ENCODE measurements at places on chromosomes 2 and 18.
A peak's percentile ranks its signal among the peaks of the same experiment; 100 is the strongest.

- DNase-seq = no peak
Observed at GRCh38 chr2:184517402-184517801, 80.9 kb upstream of the ZNF804A start.

GRCh38 chr2:236161531-236161930 lies 6.7 kb downstream of the GBX2 start:
- DNase-seq = no peak

GRCh38 chr2:127143841-127144782 lies 37.2 kb upstream of the BIN1 start:
- no peak for DNase-seq

- no peak for DNase-seq
Observed at GRCh38 chr2:113012436-113013335, 7.4 kb downstream of the IL36A start.

- DNase-seq = no peak
Observed at GRCh38 chr2:23803965-23804542, 122.9 kb downstream of the ATAD2B start.

DNA sequence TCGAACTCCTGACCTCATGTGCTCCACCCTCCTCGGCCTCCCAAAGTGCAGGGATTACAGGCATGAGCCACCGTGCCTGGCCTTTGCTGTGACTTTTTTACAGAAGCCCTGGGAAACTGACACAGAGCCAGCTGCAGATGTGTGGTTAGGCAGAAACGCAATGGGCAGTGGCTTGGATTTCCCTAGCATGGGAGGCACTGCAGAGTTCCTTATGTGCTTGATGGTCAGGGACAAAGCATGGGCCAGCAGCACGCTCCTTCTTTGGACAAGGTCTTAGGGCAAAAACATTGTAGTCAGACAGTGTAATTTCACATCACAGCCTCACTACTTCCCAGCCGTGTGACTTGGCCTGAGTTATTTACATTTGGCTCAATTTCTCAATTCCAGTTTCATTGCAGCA lies 153.9 kb downstream of the RNF144A start:
- DNase-seq = no peak

- DNase-seq = no peak
Observed at GRCh38 chr2:171966235-171966634, 33.5 kb upstream of the METAP1D start.

DNA sequence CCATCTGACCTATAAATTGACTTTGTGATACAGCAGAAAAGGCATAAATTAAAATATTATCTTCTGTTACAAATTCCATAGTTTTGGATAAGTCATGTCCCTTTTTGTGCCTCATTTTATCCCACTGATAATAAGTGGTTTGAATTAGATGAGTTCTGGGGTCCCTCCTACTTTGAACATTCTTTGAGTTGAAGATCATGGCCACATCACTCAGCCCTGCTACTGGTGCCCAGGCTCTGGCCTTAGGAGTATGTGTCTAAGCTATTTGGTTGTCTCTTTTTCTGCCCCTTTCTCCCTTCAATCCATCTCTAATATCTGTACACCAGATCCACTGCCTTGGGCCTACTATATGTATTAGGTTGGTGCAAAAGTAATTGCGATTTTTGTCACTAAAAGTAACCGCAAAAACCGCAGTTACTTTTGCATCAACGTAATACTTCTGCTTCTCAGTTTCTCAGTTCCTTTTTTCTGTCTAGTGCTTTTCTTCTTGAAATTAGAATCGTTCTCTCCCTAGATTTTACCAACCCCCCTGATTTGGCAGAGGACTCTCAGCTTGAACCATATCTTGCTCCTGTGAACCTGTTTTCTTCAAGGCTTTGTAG lies 362.5 kb upstream of the TNP1 start:
- peak; percentile 22 for DNase-seq

GRCh38 chr2:105674859-105675541 lies 69.7 kb upstream of the NCK2 start:
- DNase-seq = peak; percentile 3

DNA sequence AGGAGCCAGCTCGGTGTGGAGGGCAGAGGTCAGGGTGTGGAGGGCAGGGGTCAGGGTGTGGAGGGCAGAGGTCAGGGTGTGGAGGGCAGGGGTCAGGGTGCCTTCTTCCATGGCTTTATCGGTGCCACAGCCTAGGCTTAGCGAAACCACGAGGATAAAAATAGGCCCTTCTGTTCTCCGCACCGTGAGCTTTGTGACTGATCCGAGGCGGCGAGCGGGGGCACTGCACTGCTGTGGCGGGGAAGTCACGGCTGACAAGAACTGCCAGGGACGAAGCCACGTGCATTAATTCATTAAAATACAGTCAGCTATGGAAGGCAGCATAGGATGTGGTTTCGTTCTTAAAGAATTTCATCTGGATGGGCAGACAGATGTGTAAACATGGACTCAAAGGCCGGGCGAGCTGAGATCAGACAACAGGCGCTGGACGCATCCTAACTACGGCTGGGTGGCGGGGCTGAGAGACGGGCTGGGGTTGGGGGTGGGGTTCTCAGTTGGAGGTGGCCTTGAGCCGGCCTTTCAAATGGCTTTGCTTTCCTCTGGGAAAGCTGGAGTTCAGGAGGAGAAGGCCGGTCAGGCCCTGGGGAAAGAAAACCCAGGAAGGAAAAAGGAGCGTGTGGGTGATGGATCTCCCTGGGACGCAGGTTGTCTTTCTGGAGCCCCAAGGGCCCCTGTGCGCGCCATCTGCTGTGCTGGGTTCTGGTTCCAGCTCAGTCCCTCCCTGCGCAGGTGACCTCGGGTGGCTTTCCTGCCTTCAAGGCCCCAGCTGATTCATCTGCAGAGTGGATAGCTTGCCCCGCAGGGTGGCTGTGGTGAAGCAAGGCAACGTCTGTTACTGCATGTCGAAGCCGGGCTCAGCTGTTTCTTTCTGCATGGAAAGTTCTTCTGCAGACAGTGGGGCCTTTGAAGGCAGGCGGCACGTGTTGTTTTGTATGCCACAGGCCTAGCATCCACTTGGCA lies 958 bp upstream of the ALLC start:
- DNase-seq = no peak

DNA sequence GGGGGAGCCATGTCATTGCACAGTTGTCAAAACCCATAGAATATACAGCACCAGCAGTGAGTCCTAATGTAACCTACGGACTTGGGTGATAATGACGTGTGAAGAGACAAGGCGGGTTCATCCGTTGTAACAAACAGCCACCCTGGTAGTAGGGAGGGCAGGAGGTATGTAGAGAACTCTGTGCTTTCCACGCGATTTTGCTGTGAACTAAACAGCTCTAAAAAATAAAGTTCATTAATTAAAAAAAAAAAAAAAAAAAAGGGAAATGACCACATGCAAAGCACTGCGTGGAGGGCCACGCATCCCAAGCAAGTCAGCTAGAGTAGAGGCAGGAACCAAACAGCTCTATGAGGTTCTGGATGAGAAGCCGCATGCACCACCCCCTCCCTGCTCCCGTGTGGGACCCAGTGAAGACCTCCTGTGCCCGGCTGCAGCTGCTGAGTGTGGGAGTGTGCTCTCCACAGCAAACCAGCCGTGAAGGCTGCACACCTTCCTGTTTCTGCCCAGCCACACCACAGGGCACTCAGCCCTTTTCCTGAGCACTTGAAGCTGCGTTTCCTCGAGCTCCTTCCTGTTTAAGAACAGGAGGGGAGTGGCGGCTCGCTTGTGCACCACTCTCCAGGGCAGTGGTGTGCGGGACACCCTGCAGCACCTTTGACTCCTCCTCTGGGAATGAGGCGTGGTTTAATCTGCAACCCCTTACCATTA lies 65.6 kb downstream of the ODC1 start:
- peak; percentile 55 for DNase-seq

GRCh38 chr18:44887227-44887631 lies 206.5 kb downstream of the SETBP1 start:
- peak; percentile 20 for DNase-seq

DNA sequence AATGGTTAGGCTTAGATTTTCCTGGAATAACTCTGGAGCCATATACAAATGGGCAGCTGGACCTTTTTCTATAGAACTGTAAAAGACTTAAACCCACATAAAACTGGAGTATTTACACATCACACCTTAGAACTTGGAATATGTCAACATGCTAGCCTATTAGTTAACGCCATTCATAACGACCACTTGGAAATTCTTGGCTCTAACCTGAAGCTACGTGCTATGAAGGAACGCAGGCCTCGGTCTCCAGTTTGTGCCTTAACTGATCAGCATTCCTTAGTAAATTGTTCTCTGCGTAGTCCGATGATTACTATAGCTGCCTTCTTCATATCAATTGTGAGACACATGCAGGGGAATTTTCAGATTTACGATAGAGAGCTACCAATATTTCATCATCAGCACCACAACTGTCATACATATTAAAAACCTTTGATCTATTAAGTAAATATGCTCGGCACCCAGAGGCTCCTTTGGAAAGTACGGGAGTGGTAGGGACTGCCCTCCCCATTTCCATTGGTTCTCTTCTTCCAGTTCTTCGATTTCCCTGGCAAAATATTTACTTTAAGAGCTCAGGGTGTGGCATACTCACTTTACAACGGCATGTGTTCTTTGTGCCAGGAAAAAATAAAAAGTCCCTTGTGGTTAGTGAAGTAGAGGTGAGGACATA lies 17.5 kb upstream of the CCL20 start:
- DNase-seq = no peak

- peak; percentile 54 for DNase-seq
Observed at GRCh38 chr2:174595116-174595809, 2.3 kb downstream of the WIPF1 start.

DNA sequence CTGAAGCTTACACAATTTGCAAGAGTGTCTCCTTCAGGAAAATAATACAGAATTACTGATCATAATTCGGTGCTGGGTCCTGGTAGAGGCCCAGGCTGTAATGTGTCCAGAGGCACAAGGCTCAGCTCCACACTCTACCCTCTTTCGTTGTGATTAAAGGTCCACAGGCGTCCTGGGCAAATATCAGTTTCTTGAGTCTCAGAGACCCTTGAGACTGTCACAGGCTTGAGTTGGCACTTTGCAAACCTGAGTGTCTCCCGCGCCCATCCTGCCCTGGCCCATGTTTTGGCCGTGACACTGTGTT lies 46.9 kb upstream of the SMAD7 start:
- DNase-seq = no peak

DNA sequence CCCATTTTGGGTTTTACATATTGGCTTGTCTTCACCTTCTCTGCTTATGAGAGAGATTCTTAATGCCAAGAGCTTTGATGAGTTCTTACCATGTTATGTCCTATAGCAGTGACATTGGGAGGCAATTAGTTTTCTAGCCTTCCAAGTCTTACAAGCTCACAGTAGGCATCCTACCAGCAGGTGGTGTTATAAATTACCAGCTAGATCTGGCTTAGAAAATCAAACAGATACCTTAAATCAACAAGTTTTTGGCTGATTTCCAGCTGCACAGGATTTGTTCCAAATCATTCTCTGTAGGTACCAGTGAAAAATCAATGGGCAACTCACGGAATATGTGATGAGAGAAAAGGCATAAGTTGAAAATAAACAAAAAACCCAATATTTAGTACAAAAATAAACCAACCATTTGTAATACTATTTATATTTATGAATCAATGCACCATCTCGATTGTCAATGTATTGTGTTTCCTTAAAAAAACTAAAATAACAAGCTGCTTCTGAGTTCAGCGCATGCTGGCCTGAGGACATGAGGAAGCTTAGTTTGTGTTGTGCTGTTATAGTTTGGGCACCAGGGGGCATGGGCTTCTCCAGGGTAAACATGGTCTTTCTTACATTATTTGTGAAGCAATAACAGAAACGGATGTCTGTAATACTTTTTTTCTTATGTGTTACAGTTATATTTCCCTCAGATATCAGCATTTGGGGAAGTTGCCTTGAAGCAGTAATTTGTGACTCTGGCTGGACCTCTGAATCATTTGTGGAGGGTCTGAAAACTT lies 34.1 kb upstream of the NXPH2 start:
- no peak for DNase-seq

DNA sequence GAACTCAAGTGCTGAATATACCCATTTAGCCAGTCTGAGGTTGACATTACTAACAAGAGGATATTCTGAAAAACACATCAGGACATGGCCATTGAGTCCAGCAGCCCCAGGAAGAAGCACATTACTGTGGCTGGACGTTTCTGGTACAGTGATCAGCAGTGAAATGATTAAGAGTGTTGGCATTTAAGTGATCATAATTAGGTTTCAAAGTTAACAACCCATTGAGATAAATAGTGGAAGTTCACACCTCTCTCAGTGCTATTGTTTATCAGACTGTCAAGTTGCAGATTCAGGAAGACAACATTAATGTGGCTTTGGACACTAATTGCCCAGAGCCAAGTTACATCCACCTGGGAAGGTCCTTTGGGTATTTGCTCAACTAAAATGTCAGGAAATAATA lies 139.5 kb upstream of the GAREM1 start:
- DNase-seq = no peak

DNA sequence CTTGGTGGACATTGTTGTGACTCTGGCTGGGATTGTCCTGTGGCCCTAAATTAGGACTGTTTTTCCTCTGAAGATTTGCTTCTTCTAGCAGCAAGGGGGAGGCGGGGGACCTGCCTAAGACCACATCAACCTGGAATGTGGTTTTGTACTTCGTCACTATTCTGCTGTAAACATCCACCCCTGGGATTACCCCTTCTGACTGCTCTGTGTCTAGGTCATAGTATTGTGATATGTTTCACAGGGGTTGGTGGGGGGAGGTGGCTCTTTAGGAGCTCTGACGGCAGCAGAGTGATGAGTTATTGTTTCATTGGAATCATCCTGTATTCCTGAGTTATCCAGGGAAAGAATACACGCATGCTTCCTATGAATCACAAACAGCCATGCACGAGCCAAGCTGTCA lies 226.4 kb upstream of the MYT1L start:
- DNase-seq = no peak

- no peak for DNase-seq
Observed at GRCh38 chr2:121248766-121249343, 36.1 kb downstream of the TFCP2L1 start.

DNA sequence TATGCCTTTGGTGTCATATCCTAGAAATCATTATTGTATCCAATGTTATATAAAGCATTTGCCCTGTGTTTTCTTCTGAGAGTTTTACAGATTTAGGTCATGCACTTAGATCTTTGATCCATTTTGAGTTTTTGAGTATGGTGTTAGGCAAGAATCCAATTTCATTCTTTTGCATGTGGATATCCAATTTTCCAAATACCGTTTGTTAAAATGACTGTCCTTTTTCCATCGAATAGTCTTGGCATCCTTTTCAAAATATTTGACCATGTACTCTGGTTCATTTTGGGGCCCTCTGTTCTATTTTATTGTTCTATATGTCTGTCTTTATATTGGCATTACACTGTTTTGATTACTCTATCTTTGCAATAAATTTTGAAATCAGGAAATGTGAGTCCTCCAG lies 23.8 kb upstream of the KCNJ13 start:
- DNase-seq = no peak

- no peak for DNase-seq
Observed at GRCh38 chr18:5061785-5062184, 135.3 kb downstream of the AKAIN1 start.

DNA sequence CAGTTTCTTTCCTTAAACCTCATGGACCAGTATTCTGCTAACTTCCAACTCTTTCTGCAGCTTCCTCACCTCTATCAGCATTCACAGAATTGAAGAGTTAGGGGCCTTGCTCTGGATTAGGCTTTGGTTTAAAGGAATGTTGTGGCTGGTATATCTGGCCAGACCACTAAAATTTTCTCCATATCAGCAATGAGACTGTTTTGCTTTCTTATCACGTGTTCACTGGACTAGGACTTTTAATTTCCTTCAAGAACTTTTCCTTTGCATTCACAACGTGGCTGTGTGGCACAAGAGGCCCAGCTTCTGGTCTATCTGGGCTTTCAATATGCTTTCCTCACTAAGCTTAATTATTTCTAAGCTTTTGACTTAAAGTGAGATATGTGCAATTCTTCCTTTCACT lies 33.4 kb downstream of the SP3 start:
- no peak for DNase-seq

- no peak for DNase-seq
Observed at GRCh38 chr18:79794846-79795245, 2.9 kb upstream of the KCNG2 start.

All from CD4-positive, alpha-beta T cell treated with Interleukin-10 for 1 hour (primary cell).